ENCODE measurements at places on chromosomes 3 and 15.

GRCh38 chr3:120071259-120071658 is 23.0 kb downstream of the GSK3B start:
- DNase-seq: no peak

DNA sequence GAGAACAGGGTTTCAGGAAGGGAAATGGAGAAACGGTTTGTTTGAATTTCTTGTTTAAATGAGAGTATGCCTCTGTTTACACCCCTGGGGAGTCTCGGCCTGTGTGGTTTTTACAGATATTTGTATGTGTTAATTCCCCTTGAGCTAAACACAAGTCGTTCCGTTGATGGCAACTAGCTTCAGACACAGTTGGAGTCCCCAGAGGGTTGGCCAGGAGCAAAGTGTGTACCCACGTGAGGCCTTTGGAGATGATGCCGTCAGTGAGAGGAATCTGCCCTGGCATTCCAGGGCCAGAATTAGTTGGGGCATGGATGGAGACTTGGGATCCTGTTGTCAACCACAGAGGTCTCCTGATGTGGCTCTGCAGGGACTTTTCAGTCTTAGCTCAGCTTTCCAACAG is 44.0 kb downstream of the CEMIP start:
- no peak for DNase-seq

DNA sequence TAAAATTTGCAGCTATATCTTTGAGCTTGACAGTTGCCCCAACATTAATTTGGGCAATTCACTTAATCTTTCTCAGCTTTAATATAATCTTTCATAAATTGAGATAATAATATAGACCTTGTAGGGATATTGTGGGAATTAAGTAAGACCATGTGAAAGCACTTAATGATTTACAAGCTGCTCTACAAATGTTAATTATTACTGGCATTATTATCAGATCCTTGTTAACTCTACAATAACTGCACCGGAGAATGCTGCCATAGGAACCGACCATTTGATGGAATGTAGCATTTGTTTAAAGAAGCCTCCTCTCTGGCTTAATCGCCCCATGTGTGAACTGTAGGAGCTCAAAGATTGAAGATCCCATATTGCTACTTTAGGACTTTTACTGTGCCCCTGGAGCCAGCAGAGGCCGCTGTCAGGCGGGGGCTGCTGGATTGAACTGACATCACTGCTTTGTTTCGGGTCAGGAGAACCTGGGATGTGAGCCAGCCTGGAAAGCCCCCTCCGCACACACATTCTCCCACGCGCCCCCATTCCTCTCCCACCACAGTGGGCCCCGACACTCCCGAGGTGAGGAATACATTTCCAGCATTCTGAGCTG is 154.2 kb upstream of the TNIK start:
- DNase-seq: no peak

GRCh38 chr15:56042982-56043980 is 49.9 kb upstream of the NEDD4 start:
- DNase-seq: no peak

DNA sequence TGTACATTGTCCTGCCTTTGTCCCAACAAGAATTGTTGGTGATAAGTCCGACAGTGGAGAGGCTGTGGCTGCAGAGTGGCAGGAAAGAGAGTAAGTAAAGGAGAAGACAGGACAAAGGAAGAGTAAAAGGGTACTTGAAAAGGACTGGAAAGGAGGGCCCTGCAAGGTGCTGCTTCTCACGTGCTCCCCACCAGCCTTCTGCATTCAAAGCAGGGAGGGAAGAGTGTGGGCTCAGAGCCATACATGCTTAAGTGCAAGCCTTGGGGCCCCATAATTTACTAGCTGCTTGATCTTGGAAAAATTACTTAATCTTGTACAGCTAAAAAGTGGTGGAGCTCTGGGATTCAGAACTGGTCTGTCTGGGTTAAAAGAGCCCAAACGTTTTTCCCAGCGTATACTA is 29.9 kb downstream of the MME start:
- DNase-seq: no peak

DNA sequence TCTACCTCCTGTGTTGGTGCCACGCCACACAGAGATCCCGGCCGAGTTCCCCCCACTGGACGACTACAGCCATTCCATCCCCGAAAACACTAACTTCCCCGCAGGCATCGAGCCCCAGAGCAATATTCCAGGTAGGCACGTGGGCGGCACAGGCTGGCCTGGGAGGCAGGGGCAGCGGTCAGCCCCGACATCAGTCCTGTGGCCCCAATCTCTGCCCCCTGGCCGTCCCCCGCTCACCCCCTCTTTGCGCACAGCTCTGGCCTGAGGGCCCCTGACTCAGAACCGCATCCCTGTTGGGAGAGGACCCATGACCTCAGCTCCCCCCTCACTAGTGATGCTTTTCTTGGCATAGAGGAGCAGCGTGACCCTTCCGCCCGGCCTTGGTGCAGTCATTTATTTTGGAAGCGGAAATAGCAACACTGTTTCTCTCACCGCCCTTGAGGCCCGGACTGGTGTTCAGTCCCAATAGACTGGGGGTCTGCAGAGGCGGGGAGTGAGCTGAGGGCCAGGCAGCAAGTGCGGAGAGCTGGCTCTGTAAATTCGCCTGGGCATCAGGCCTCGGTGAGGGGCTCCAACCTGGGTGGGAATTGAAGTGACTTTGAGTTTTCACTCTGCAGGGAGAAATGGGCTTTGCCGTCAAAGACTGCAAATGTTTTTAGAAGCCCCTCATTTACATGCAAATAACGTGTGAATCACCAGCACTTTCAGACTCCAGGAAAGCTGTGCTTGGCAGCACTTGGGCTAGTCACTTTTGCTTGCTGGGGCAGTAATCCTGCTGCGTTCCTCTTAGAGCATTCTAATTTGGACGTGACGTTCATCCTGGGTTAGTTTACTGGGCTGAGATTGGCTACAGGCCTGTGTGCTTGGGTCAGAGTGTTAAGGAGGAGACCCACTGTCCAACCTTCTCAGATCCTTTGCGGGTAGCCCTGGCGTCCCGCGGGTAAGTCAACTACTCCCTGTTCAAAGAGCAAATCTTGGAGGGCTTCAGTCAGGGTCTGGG is 88.9 kb downstream of the AAGAB start:
- no peak for DNase-seq

GRCh38 chr15:36643551-36643950 is 64.1 kb downstream of the CDIN1 start:
- DNase-seq: no peak

GRCh38 chr3:23540600-23540999 is 265.2 kb upstream of the UBE2E1 start:
- no peak for DNase-seq

Measured in NCI-H524 treated with DMSO at 0.1 percent for 48 hours (cell line).